Activated T-cell treated with anti-CD3 and anti-CD28 coated beads, Interleukin-2, amount 50 U/mL, for 4 hours (primary cell): ENCODE measurements at places on chromosomes 7 and 10. TPM values are rescaled to one million over a fixed set of nuclear protein-coding genes. Genes with fewer than 3 reads are reported as not detected.

DNA sequence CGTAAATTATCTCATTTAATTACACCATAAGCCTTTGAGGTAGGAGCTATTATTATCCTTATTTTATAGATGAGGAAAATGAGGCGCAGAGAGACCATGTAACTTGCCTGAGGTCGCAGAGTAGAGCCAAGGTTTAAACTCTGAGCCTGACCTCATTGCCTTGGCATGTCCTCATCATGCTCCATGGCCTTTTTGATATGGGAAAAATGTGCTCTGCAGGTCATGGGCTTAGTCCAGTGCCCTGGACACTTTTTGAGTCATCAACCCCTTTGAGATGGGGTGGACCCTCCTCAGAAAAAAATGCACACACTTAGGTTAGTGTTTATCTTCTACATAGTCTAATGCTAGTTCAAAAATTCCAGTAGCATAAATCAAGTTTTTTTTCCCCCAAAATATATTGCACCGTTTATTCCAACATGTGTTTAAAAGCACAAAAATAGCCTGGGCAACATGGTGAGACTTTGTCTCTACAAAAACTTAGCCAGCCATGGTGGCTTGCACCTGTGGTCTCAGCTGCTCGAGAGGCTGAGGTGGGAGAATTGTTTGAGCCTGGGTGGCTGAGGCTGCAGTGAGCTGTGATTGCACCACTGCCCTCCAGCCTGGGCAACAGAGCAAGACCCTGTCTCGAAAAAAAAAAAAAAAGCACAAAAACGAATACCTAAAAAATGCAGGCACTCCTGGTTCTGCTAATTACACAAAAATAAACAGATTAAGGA lies 28.6 kb upstream of the TMEM178B start:
- DNase-seq, result no peak

DNA sequence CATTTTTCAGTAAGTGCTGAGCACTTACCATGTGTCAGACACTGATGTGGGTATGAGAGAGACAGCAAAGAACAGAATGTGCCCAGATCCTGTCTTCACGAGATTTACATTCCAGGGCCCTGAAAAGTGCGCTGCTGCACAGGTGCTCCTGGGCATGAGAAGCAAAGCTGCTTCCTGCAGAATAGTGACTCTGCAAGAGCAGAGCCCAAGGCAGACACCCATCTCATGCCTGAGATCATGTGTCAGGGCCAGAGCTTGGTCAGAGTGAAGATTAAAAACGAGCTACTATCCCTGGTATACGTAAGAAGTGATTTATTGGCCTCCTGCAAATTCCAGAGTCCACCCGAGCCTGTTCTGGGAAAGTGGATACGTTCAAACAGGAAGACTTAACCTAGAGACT lies 824.4 kb downstream of the GRID1 start:
- no peak for DNase-seq

DNA sequence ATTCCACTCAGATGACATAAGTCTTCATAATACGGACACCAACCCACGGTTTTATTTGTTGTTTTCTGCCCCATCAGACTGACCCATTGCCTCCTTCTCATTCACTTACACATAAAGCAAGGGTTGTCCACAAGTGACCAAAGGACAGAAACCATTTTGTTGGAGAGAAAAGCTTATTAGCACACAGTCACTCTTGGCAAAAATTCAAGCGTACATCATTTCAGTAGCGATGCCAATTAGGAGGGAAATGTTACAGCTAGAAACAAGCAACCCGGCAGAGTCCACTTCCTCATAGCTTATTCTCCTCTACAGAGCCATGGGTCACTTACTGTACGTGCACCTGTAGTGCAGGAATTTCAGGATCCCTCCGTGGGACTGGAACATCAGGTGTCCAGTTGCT lies 23.0 kb downstream of the ABLIM1 start:
- no peak for DNase-seq

DNA sequence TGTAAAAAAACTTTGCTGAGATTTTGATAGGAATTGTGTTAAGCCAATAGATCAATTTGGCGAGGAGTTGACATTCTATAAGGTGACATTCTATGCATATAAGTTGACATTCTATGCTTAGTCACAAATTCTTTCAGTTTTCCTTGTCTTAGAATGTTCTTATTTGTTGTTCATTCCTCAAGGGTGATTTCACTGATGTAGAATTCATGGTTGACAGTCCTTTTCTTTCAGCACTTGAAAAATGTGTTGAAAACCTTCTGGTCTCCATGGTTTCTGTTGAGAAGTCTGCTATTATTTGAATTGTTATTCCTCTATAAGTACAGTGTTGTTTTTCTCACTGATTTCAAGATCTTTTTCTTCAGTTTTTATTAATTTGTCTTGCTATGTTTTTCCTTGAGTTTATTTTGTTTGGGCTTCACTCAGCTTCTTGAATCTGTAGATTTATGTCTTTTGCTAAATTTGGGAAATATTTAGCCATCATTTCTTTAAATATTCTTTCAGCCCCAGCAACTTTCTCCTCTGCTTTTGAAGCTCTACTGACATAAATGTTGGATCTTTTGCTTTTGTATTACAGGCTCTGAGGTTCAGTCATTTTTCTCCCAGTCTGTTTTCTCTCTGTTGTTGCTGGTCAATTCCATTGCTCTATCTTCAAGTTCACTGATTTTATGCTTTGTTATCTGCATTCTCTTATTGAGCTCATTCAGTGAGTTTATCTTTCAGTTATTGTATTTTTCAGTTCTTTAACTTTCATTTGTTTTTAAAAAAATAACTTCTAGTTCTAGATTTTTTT lies 154.9 kb downstream of the SDK1 start:
- no peak for DNase-seq

DNA sequence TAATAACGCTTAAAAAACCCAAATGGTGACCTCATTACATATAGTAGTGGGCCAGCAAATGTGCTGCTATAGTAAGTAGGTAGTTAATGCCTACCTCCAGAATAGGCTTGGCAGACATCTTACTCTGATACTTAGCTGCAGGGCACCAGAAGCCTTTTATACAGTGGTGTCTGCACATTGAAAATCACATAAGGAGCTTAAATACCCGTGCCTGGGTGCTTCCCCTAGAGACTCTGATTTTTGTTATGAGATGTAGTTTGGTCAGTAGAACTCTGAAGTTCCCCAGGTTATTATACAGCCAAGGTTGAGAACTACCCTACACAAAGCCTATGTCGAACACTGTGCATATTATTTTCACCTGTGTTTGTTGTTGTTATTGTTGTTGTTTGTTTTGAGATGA lies 47.2 kb downstream of the ANKIB1 start:
- DNase-seq, result no peak

DNA sequence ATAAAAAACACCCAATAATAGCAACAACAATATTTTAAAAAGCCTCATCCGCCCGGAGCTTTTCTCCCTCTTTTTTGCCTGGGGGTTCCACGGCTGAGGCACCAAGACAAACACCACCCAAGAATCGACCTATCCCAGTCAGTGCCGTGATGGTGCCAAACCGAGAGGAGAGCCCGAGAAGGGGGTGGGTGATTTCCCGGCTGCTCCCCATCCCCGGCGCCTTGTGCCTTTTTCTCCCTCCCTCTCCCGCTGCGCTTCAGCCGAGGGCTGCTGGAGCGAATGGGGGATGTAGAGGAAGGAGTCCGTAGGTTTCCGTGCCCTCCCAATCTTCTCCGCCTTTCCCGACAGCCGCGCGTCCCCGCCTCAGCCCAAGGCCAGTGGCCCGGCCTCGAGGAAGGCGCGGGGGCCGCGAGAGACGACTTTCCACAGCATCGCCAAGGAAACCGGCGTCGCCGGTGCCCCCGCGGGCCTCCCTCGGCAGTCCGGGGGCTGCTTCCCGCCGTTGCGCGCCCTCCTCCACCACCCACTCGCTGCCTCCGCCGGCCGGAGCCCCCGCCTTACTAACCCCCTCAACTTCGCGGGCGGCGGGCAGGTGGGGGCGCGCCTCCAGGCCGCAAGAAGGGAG lies 1.3 kb downstream of the EGR2 start:
- DNase-seq, result no peak

- DNase-seq, result no peak
Measured at GRCh38 chr7:116434820-116435341, 64.7 kb upstream of the CAV2 start.

DNA sequence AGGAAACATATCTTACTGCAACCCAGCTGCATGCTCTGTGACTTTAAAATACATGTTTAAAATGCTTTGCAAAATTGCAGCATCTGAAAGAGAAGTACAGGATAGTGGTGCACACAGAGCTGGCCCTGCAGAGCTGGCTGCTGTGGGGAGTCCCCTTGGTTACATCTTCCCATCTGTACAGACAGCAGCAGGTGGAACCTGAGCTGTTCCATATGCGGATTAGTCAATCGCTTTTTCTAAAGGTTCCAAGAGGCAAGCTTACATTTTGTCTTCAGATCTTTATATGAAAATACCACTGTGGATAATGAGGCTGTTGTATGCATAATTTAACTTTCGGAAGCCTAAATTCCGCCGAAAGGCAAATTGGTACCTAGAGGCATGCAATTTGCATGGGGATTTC lies 444.1 kb downstream of the NRG3 start:
- no peak for DNase-seq

GRCh38 chr7:134778941-134779740 lies at the start of gene CALD1:
Gene CALD1 (plus strand): TSS chr7:134779634. CDS start chr7:134867734, 88,100 bp downstream.
- DNase-seq, result no peak

DNA sequence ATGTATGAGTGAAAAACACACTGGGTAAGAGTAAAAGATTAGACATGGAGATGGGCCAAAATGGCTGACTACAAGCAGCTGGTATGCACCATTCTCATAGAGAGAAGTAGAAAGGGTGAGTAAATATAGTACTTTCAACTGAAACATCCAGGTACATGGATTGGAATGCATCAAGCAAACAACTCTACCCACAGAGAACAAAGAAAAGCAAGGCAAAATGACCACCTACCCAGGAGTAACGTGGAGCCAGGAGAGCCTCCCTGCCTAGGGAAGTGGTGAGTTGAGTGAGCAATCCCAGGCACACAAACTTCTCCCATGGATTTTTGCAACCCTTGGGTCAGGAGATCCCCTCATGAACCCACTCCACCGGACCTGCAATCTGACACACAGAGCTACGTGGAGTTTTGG lies 212.8 kb downstream of the PTN start:
- DNase-seq, result no peak

- DNase-seq, result no peak
Measured at GRCh38 chr10:21110358-21110757, 213.2 kb upstream of the NEBL start.

- DNase-seq, result no peak
Measured at GRCh38 chr10:29634764-29635625, at the start of gene SVIL. Gene SVIL (minus strand): TSS chr10:29634971. CDS start chr10:29555058, 79,913 bp downstream.

- DNase-seq, result no peak
Measured at GRCh38 chr7:155058896-155059295, 11.2 kb upstream of the HTR5A start.

ZFAND4 gene
- total RNA-seq, result 14.3 TPM

KLF14 gene
- not detected for total RNA-seq

PLEKHS1 gene
- total RNA-seq, result not detected

IQUB gene
- total RNA-seq, result 0.08 TPM

FIS1 gene
- 126 TPM for total RNA-seq
